IMR-90 (cell line): ENCODE measurements at places on chromosomes 4 and X. TPM values are rescaled to one million over a fixed set of nuclear protein-coding genes. Genes with fewer than 3 reads are reported as not detected.

SLITRK2 gene
- not detected in 2 replicates for total RNA-seq

GRCh38 chr4:738781-739280, 33.2 kb downstream of the PCGF3 start:
- DNase-seq, result no peak

DNA sequence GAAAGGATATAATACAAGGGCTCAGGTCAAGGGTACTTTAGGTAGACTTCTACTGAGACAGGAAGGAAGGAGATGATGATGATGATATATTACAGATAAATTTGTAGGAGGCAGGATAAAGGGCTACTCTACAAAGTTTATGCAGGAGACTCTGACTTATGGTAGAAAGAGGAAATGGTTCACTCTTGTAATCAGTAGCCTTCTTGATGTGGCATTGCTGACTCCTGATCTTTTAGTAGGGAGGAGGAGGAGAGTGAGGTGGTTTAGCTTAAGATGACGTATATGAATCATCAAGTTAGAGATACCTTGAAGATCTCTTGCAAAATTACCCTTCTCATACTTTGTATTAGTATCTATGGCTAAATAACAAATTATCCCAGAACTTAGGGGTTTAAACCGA, 4.7 kb downstream of the BLTP1 start:
- DNase-seq, result peak; percentile 21

CLDN34 gene
- total RNA-seq, result under 0.01 TPM in 1 of 2 replicates, not detected in the other

DNA sequence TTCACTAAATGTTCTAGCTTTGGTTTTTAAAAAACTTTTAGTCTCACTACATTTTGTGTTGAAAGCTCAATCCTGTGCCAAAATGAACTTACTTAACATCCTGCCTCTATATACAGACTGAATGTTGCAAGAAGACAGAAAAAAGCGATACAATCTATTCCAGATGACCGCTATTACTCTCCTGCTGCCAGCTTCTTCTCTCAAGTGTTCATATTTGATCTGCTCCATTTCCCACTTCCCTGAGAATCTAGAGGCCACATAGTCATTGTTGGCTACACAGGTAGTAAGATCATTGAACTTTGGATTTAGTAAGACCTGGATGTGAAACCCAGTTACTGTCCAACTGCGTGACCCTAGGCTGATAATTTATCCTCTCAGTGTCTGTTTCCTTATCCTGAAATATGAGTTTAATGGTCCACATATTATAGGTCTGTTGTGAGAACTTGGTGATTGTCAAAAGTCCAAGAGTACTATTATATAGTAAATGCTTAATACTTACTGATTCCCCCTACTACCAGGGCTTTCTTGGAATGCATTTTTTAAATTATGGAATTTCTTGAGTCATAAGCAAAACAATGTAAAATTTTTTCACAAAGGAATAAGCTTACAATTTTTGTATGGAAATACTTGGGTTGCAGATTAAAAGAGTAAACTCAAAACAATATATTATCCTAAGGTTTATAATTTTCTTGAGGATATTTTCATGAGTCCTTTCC, 976.8 kb upstream of the ADGRL3 start:
- no peak for DNase-seq

PDLIM5 gene
- 159 and 188 TPM in 2 replicates for total RNA-seq

- no peak for DNase-seq
These were observed 324.6 kb downstream of the BCOR start for GRCh38 chrX:39773150-39773549.

DGKK gene
- total RNA-seq, result not detected in 2 replicates

PRRG1 gene
- 11.1 and 16.1 TPM in 2 replicates for total RNA-seq

SLC6A14 gene
- not detected in 2 replicates for total RNA-seq

EPHA5 gene
- total RNA-seq, result under 0.01 and 0.18 TPM in 2 replicates

GRCh38 chr4:126414741-126415140, 1100.0 kb downstream of the FAT4 start:
- DNase-seq, result no peak

DKK2 gene
- total RNA-seq, result 0.72 and 0.83 TPM in 2 replicates

GRCh38 chr4:58936436-58936835, 1826.3 kb upstream of the IGFBP7 start:
- DNase-seq, result no peak

FAM3A gene
- 14.0 and 15.0 TPM in 2 replicates for total RNA-seq

DNA sequence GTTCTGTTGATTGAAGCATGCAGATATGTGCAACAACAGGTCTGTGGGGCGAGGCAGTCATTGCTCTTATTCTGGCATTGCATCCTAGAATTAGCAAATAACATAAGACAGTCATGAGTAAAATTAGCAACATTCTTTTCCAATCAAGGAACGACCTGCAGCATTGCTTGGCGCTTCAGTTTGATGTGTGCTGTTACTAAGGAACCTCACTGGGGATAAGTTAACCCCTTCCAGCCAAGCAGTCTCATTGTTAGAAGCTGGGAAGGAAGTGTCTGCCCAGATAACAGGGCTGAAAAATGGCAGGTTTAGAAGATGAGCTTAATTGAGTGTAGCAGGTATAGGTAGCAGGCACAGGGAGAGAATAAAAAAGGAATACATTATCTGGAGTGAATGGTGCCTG, 55.4 kb downstream of the RBM46 start:
- no peak for DNase-seq

DNA sequence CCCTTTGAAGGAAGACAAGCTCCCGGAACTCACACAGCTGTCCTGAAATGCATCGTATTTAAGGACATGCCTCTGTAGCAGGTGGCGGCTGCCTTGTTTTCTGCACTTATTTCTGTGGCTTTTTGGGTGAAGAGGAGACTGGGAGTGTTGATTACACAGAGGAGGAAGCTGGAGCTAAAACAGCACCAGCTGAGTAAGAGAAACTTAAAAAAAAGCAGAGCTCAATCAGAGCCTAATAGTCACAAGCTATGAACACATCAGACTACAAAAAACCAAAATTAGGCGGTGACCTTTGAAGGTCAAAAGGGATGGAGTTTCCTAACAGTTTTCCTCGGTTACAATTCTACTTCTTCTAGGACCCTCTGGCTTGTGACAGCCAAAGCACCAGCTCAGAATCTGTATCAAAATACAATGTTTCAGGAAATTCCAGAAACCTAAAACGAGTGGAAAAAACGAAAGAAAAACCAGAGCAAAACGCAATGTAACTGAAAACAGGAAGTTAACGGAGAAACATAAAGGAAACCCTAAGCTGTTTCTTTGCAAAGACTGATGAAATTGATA, 13.5 kb downstream of the PRKX start:
- no peak for DNase-seq

DNA sequence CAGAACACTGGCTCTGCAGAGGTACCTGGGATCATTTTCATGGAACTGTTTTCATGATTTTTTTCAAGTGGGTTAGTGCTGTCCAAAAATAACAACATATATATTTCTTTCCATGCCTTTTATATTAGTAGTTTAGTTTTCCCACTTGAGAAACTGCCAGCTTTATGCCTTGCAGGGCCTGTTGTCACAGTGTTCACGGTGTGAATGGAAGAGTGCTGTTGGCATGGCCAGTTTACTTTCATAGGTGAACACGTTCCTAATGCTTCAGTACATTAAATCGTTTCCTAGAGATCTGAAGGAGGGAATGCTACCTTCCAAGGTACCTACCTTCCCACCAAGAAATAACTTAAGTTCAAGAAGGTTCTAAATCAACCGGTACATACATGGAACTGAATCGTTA, 12.6 kb downstream of the DOCK11 start:
- DNase-seq, result no peak

SLC10A3 gene
- 15.2 and 16.1 TPM in 2 replicates for total RNA-seq

GRCh38 chr4:187739771-187740170, 255.8 kb upstream of the ZFP42 start:
- DNase-seq, result no peak

NMU gene
- not detected in 2 replicates for total RNA-seq

DNA sequence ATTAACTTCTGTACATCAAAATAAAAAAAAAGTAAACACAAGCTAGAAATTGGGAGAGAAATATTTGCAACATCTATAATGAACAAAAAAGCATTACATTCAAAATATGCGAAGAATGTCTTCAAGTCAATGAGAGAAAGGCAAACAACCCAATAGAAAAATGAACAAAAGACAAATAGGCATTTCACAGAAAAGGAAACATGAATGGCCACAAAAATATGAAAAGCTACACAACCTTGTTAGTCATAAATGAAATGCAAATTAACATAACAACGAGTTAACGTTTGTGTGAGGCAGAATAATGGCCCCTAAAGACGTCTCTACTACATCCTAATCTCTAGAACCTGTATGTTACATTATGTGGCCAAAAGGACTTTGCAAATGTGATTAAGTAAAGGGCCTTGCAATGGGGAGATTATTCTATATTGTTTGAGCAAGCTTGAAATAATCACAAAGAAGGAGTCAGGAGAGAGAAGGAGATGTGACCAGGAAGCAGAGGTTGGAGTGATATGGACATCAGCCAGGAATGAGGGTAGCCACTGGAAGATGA, 86.8 kb downstream of the WDFY3 start:
- DNase-seq, result peak; percentile 33

DNA sequence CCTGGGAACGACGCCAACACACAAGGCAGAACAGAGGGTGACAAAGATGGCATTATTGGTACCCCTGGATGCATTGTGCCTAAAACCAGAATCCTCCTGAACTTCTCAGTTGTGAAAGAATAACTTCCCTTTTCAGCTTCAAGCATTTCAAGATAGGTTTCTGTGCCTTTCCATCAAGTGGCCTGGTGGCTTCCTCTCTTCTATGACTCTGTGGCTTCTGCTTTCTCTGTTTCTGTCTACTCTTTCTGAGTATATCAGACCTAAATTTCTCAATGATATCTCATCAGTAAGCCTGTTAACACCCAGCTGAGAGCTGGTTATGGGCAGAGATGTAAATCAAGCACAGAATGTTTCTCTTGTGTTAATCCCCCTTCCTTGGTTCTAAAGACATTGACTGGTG, 21.4 kb upstream of the FAM9B start:
- no peak for DNase-seq
